ENCODE measurements at places on chromosomes 7 and 10.

GRCh38 chr7:144665689-144666381, 170.0 kb downstream of the TPK1 start:
- DNase-seq, result no peak

DNA sequence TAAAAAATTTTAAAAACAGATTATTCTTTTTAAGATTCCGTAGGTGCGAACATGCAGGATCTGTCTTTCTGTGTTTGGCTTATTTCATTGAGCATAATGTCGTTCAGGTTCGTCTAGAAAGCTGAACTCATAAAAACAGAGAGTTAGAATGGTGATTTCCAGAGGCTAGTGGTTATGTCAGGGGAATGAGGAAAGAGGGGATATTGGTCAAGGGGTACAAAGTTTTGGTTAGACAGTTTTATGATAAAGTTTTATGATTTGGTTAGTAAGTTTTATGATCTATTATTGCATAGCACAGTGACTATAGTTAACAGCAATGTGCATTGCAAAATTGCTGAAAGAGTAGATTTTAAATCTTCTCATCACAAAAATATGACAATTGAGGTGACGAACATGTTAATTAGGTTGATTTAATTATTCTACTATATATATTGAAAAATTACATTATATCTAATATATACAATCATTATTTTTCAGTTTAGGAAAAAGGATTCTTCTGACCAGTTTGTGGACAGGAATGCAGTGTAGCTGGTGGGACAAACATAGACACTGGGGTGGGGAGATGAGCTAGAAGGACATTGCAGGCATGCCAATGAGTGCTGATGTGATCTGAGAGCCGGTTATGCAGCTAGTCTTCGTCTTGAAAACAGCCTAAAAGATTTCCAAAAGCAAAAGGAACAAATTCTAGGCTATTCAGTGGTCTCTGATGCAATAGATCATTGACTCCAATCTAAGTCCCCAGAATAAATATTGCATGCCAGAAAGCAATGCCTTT, 31.3 kb upstream of the MALRD1 start:
- no peak for DNase-seq

DNA sequence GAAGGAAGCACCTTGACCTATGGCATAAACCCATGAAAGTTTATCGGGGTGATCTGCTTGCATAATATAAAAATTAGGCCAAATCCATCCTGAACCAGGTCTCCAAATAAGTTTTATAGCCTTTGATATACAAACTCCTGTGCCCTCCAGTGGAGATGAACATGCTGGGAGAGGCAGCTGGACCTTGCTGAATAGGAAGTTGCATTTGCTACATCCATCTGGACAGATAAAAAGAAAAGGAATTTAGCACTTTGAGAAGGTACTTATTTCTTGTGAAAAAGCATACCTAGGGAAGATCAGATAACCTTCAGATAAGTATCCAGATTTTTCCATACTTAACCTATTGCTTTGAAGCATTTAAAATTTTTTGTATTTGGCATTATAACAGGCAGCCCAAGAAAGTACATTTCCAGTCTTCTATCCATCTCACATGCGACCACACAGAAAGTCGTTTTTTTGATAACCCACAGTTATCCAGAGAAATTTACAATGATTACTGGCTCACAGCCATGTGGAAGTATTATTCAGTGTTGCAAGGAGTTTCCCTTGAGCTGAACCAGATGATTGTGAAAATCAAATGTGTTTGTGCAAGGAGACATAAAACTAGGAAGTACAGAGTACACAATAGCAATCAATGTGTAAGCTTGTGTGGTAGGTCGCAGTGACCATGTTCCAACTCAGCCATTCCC, 124.4 kb upstream of the STK17A start:
- no peak for DNase-seq

DNA sequence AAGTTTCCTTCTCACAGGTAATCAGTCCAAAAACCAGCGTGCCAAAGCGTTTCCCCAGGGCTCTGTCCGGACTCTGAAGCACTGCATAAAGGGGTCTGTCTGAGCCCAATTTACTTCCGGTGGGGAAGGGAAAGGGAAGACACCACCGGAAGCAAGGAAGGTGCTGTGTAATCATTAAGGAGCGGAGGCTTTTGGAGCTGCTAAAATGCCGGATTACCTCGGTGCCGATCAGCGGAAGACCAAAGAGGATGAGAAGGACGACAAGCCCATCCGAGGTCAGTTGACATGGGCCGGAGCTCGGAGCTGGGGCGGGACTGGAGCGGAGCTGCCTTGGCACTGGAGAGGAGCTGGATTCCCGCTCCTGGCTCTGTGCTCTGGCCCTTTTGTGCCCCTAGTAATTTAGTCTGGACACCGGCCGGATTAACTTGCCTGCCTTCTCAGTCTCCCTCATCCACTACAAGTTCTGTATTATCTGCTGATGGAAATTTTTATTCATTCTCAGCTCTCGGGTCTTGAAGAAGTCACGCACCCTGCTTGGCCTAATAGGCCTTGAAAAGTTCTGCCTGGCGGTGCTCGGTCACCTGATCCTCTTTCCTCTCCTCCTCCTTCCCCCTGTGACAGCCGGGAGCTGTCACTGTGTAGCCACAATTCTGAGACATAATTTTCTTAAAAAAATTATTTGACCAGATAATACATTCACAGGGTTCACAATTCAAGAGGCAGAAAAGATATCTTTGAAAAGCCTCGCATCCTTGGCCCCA, at the start of gene PSMC2:
PSMC2 (plus strand) TSS at position 137 of the 761 bp plus-strand sequence; CDS start at position 206, 69 bp downstream.
- peak; percentile 88 for DNase-seq

DNA sequence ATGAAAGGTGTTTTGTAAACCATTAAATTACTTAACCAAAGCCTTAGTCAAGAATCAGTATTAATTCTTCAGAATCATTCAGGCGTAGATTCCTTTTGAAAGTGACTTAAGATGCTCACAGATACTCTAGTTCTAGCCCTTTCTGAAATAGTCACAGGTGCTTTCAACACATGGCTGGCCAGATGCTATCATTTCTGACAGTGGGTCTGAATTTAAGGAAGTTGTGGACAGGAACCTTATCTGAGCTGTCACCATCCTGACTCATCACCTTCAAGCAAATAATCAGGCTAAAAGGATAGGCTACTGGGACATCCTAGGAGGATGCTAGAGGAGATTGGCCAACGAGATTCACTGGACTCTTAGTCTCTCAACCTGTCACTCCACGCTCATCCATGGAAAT, 501.5 kb downstream of the LRMDA start:
- DNase-seq, result no peak

- DNase-seq, result no peak
Measured at GRCh38 chr10:5449823-5450222, 37.5 kb downstream of the NET1 start.

DNA sequence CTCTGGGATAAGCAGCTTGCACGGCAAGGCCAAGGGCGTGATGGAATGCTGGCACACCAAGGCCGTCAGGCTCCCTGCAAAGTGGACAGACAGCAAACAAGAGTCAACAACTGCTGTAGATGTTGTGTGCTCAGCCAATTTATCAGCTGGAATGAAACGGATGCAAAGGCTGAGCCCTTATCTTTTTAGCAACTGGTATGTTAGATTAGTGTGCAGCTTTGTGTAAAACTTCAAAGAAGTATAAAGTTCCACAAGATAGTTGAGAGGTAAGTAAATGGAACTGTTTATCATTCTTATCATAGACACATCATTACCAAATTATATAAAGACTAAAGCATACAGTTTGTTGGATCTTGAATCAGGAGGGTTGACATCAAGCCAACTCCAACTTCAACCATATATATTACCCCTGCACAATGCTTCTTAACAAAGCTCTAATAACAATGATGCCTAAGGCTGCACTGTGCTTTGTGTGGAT, 289.0 kb downstream of the TNS3 start:
- no peak for DNase-seq

DNA sequence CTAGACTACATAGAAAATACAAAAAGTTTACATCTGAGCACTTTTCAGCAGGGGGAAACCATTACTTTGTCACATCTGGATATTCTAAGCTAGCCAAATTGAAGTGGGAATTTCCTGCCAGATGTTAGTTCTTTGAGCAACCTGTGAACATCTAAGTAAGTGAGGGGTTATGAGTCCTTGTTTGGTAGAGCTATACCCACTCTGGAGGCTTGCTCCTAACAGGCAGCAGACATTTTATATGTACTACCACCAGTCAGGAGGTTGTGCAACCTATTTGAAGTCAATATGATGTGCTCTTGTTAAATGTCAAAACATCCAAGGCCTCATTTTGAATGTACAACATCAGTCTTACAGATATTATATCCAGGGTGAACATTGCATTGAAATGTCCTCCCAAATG, 143.3 kb upstream of the KAT6B start:
- DNase-seq, result no peak

- no peak for DNase-seq
Measured at GRCh38 chr7:52436278-52436677, 599.2 kb upstream of the POM121L12 start.

DNA sequence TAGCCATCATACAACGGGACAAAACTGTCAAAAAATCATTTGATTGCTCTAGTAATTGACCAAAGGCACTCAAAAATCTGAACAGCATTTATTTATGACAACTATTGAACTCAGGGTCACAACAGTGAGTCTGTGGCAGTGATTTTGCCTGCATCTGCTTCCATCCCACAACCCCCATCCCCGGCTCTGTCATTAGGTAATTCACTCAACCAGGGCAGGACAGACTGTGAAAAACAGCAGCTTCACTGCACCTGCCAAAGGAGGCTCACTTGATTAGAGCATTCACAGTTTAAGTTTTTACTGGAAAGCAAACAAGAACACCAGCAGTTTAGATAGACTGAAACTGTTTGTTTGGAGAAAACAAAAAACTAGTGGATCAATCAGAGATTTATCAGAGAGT, 22.2 kb downstream of the NRCAM start:
- DNase-seq, result no peak

DNA sequence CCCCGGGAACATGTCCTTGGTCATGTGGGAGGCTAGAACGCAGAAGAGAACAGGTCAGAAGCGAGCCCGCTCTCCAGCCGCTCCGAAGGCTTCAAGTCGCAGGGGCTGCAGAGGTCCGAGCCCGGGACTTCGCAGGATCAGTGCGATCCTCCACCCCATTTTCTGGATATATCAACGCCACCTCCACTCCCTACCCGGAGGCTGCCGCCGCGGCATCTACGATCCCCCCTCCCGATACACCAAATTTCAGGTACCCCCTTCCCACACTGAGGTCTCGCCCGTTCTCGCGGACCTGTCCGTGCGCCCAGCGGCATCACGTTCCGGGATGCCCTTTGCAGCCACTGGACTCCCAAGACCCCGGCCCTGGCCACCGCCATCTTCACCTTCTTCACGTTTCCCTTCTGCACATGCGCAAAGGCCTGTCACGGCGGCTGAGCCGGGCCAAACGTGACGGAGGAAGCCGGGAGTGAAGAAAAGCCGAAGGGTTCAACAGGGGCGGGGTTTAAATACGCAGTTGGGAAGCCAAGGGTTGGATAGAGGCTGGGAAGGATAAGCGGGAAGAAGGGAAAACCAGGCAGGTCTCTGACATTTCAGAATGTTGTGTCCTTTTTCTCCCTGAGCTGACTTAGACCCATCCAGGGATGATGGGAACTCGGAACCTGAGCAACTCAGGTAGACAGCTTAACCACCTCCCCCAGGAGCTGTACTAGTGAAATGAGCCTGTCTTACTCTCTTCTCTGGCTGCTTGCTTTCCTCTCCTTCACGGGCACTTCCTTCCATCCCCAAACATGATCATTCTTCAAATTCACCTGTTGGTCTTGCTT, at the start of gene NDUFB8:
NDUFB8 (minus strand) TSS at position 397 of the 824 bp plus-strand sequence; CDS start at position 377, 20 bp downstream.
- DNase-seq, result peak; percentile 93

DNA sequence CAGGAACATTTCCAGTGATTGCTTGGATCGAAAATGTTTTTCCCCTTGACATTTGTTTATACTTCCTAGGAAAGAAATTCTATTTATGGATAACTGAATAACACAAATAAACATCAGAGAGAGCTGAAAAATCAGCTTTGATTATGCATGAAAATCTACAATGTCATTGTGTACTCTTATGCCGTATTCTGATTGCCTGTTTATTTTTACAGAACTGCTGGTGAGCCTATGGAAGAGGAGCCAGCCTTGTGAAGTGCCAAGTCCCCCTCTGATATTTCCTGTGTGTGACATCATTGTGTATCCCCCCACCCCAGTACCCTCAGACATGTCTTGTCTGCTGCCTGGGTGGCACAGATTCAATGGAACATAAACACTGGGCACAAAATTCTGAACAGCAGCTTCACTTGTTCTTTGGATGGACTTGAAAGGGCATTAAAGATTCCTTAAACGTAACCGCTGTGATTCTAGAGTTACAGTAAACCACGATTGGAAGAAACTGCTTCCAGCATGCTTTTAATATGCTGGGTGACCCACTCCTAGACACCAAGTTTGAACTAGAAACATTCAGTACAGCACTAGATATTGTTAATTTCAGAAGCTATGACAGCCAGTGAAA, 121.5 kb downstream of the TWIST1 start:
- no peak for DNase-seq

DNA sequence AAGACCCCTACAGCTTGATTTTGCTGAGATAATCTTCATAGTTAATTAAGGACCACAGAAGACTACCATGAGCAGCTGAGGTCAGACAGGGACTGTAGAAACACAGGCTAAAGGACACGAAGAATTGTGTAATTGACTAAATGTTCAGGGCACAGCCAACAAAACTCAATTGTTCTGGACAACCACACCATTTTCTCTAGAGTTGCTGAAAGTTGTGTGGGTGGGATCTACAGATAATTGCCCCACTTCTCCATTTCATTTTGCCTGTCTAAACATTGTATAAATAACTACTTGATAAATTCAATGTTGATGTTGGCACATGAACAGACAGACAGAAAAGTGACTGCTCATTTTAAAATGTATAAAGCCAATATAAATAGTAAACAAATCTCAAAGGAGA, 39.0 kb upstream of the SLC16A12 start:
- no peak for DNase-seq

- DNase-seq, result no peak
Measured at GRCh38 chr7:35866186-35866585, 65.3 kb downstream of the SEPTIN7 start.

DNA sequence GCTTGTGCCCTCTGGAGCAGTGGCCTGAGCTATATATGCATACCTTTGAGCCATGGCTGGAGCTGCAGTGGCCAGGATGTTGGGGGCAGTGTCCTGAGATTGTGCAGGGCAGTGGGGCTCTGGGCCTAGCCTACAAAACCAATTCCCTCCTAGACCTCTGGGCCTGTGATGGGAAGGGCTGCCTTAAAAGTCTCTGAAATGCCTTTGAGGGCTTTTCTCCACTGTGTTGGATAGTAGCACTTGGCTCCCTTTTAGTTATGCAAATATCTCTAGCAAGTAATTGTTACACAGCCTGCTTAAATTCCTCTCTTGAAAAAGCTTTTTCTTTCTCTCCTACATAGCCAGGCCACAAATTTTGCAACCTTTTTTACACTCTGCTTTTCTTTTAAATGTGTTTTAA, 426.4 kb downstream of the ACTR3B start:
- DNase-seq, result no peak

GRCh38 chr10:42623929-42624328, 14.4 kb downstream of the ZNF33B start:
- no peak for DNase-seq

DNA sequence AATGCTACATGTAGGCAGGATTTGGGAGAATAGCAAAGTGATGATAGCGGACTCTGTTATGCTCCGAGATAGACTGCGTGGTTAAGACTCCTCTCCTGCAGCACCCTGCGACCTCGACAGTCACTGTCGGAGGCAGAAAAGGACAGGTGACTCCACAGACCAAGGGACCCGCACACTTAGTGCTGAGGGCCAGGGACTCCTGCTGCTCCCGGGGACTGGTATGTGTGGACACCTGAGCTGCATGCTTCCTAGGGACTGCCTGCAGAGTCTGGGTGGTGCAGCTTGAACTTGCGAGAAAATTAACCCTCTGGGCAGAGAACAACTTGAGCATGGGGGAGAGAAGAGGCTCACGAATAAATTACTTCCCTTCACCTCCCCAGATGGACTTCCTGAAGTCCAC, 407.1 kb upstream of the PFKP start:
- no peak for DNase-seq

Data from activated T-cell treated with anti-CD3 and anti-CD28 coated beads, Interleukin-2, amount 50 U/mL, for 48 hours (primary cell).